ENCODE measurements at places on chromosomes 3 and 15. TPM values are rescaled to one million over a fixed set of nuclear protein-coding genes. Genes with fewer than 3 reads are reported as not detected.

- peak overlapping the region; percentile 85 for H3K4me3 ChIP-seq
- H3K27me3 ChIP-seq = no peaks in the 10 kb centered on the region
- H3K4me1 ChIP-seq = peaks cover 4% of the 10 kb centered on the region
- peak overlapping the region; percentile 75 for H3K27ac ChIP-seq
- no peak for DNase-seq
Observed at GRCh38 chr3:177197727-177198460, 612 bp upstream of the TBL1XR1 start.

CSTA gene
- not detected for total RNA-seq

ECE2 gene
- total RNA-seq = not detected

GXYLT2 gene
- 15.1 TPM for total RNA-seq

SENP7 gene
- 24.0 TPM for total RNA-seq
